Activated T-cell treated with anti-CD3 and anti-CD28 coated beads, Interleukin-2, amount 50 U/mL, for 72 hours (primary cell): ENCODE measurements at places on chromosomes 11 and 22. TPM values are rescaled to one million over a fixed set of nuclear protein-coding genes. Genes with fewer than 3 reads are reported as not detected.
A peak's percentile ranks its signal among the peaks of the same experiment; 100 is the strongest.

DNA sequence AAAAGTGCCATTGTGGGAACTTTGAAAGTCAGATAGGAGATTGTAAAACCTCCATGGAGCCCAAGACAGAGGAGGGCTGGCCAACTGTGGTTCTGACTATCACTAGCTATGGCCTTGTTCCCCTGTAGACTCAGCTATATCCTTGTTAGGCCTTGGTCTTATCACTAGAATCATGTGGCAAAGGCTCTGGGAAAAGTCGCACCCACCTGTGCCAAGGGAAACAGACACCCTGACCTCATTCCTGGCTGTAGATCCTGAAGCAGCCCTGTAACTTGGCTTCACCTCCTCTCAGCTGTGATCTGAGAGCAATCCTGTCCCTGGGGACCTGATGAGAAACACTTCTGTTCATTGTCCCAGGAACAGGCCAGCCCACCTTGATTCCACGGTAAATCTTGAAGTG is 566.2 kb downstream of the TMEM135 start:
- DNase-seq: no peak

DNA sequence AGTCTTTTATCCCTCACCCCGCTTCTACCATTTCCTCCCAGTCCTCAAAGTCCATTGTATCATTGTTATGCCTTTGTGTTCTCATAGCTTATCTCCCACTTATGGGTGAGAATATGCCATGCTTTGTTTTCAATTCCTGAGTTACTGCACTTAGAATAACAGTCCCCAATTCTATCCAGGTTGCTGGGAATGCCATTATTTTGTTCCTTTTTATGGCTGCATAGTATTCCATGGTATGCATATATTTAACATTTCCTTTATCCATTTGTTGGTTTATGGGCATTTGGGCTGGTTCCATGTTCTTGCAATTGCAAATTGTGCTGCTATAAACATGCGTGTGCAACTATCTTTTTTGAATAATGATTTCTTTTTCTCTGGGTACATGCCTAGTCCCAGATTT is 114.9 kb downstream of the VPREB1 start:
- DNase-seq: no peak

DNA sequence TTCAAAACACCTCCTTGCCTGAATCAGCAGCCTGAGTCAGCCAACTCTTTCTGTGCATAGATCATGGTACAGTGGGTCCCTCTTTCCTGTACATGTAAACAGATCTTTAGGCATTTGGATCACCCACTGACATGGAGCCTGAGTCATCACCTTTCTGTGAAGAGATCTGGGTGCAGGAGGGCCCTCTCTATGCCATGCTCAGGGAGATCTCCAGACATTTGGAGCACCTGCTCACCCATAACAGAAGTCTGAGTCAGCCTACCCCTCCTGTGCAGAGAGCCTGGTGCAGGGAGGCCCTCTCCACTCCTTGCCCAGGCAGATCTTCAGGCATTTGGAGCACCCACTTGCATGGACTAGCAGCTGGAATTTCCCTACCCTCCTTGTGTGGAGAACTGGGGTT is 56.2 kb upstream of the GLYAT start:
- peak; percentile 6 for DNase-seq

The TSKU gene
- total RNA-seq: 1.4 TPM
